ENCODE measurements at places on chromosomes 11 and 22.

DNA sequence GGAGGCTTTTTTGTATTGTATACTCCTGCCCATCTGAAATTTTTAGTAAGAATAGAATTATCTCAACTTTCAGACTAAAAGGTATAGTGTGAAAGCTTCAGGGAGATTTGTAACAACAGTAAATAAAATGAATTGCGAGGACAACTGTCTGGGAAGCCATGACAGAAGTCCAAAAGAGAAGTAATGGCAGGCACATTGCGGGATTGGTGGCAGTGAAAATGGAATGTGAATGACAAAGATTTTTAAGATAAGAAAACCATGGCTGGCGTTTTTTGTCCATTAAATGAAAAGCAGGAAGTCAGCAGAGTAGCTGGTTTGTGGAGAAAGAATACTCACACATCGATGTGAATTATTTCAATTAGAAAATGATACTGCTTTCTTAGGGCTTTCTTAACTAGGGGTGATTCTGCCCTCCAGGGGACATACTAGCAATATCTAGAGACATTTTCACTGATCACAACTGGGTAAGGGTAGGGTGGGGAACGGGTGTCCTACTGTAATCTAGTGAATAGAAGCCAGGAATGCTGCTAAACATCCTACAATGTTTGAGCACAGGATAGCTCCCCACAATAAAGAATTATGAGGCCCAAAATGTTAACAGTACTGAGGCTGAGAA lies 1.6 kb downstream of the NPAT start:
- no peak for DNase-seq

GRCh38 chr11:67105964-67106363 lies 13.1 kb upstream of the KDM2A start:
- DNase-seq: no peak

GRCh38 chr11:102312667-102313066 lies 4.6 kb upstream of the BIRC3 start:
- DNase-seq: no peak

- no peak for DNase-seq
Measured at GRCh38 chr11:81870815-81871214, 862.8 kb downstream of the FAM181B start.

DNA sequence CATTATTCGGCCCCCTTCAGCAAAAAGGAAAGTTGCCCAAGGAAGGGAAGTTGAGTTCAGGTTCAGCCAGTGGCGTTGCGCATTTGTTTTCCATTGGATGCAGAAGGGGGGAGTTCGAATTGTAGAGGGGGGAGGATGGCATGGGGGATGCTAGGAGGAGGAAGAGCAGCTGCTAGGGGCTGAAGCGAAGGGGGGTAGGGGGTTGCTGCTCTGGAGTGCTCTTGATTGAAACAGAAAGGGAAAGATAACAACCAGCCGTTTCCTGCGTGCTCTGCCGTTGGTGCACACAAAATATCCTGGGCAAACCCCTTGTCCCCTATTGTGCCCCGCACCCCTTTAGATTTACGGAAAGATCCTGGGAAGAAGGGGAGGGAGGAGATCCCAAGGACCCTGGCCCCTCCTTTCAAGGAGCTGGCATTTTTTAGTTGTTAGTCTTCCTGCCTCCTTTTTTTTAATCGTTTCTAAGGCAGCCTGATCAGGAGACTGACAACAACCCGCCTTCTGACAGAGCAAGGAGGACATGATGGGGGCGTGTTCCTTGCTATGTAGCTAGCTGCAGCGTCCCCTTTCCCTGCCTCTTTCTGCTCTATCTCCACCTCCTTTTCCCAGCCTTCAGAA lies 2.1 kb downstream of the KMT2A start:
- no peak for DNase-seq

DNA sequence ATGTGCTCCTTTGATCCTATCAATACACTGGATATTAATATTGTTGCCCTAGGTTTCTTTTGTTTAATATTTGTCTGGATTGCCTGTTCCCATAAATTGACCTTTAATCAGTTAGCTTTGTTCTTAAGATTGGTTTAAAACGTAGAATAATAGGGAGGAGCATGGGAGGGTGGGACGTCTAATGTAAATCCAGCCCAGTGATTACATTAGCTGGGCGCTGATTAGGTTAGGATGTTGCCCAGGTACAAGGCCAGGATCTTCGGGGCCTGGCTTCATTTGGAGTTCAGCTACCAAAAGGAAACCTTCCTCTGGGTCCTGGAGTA lies at the start of gene SRSF8:
SRSF8 (plus strand) TSS at position 204 of the 323 bp plus-strand sequence. CDS start 308 bp downstream, outside the sequence.
- DNase-seq: no peak
